ENCODE measurements at places on chromosomes 7 and 10. TPM values are rescaled to one million over a fixed set of nuclear protein-coding genes. Genes with fewer than 3 reads are reported as not detected.

The FFAR4 gene
- 14.9 TPM for total RNA-seq

The SPAM1 gene
- not detected for total RNA-seq

The TLX1 gene
- 0.14 TPM for total RNA-seq

The HOGA1 gene
- not detected for total RNA-seq

The AKR1C3 gene
- total RNA-seq, result 164 TPM

GRCh38 chr10:90227217-90227656 lies 525.8 kb downstream of the KIF20B start:
- no peaks in the 10 kb centered on the region for H3K4me1 ChIP-seq
- no peaks in the 10 kb centered on the region for H3K36me3 ChIP-seq
- H3K27me3 ChIP-seq, result no peaks in the 10 kb centered on the region
- H3K27ac ChIP-seq, result no peak overlapping the region
- H3K4me3 ChIP-seq, result no peak overlapping the region

GRCh38 chr10:36117231-36117630 lies 475.1 kb upstream of the FZD8 start:
- H3K36me3 ChIP-seq, result no peaks in the 10 kb centered on the region
- no peaks in the 10 kb centered on the region for H3K4me1 ChIP-seq

DNA sequence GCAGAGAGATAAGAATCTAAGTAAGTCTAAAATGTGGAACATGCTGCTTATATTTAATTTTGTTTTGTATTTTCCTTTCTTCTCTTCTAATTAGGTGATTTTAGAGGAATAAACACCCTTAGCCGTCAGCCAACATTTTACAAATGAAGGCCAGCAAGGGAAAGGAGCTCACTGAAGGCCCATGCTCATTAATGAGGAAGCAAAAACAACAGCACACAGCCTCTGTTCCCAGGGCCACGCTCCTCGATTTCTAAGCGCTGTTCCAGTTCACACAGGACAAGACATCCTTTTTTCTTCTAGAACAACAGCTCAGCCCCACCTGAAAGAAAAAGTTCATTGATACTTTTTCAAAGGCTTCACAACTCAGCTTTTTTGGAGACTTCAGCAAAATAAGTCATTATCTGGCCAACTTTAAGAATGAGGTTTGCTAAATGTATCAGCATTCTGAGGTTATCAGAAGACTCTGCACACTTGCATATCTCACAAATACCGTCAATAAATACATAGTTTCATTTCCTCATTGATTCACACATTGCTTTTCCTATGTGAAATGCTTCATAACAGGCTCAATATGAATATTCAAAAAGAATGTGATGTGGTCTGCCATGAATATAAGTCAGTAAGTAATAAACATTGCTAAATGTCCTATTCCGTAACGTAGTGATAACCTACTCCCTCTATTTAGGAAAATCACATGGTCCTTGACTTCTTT lies 34.8 kb upstream of the SFMBT2 start:
- H3K36me3 ChIP-seq, result no peaks in the 10 kb centered on the region
- DNase-seq, result no peak
- no peak overlapping the region for H3K27ac ChIP-seq
- no peak overlapping the region for H3K4me3 ChIP-seq
- peaks cover 7% of the 10 kb centered on the region for H3K27me3 ChIP-seq
- H3K4me1 ChIP-seq, result no peaks in the 10 kb centered on the region

DNA sequence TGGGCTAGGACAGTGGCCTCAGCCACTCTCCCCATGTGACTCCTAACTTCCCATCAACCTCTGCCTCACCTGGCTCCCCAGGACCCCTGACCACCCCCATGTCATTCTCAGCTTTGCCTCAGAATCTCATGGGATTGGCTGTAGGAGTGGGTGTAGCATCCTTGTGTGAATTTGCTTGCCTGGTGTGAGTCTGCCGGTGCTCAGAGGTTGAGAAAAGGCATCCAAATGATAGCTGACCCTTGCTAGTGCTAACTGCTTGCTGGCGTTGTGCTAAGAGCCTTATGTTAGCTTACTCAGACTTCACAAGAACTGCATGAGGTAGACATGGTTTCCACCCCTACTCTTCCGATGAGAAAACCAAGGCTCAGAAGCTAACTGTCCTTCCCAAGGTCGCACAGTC lies 74.2 kb downstream of the COL13A1 start:
- no peaks in the 10 kb centered on the region for H3K36me3 ChIP-seq
- H3K4me1 ChIP-seq, result no peaks in the 10 kb centered on the region
- no peaks in the 10 kb centered on the region for H3K27me3 ChIP-seq
- H3K4me3 ChIP-seq, result no peak overlapping the region
- H3K27ac ChIP-seq, result no peak overlapping the region
- DNase-seq, result no peak

- no peak for DNase-seq
- H3K27me3 ChIP-seq, result no peaks in the 10 kb centered on the region
- H3K4me3 ChIP-seq, result no peak overlapping the region
- H3K36me3 ChIP-seq, result no peaks in the 10 kb centered on the region
- H3K4me1 ChIP-seq, result no peaks in the 10 kb centered on the region
Observed at GRCh38 chr10:67959839-67960476, 75.5 kb downstream of the SIRT1 start.

DNA sequence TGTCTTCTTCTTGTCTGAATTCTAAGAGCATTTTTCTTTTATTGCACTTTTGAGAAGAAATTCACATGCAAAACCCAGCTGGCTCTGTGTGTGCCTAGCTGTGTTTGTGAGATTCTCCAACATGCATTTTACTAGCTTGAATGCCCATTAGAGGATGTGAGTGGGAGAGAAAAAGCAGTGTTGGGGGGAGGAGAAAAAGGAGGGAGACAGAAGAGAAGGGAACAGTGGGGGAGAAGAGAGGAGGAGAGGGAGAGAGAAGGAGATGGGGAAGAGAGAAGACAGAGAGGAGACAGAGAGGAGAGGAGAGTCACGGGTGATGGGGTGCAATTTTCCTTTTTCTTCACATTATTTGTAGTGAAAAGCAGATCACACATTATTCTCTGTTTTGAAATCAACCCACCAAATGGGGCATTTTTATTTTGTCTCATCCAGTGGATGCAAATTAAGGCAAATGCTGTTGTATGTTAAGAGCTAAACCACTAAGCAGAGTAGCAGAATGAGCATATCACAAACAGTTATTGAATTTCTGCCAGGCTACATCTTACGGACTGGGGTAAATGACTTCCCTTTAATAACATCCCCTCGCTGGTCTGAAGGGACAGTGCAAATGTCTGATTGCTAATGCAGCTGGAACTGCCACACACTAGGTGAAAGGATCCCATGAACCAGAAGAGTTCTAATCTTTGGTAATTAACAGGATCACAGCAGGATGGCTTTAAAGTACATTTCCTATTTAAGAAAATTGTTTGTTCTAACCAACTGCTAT lies 849 bp downstream of the LRRN3 start:
- H3K27ac ChIP-seq, result no peak overlapping the region
- no peaks in the 10 kb centered on the region for H3K36me3 ChIP-seq

- peaks cover 4% of the 10 kb centered on the region for H3K4me1 ChIP-seq
- DNase-seq, result no peak
- H3K27ac ChIP-seq, result no peak overlapping the region
- no peaks in the 10 kb centered on the region for H3K27me3 ChIP-seq
- no peaks in the 10 kb centered on the region for H3K36me3 ChIP-seq
Observed at GRCh38 chr7:54940748-54941147, 78.1 kb upstream of the EGFR start.

- H3K27me3 ChIP-seq, result no peaks in the 10 kb centered on the region
- peaks cover 5% of the 10 kb centered on the region for H3K4me1 ChIP-seq
- H3K4me3 ChIP-seq, result no peak overlapping the region
- no peak for DNase-seq
Observed at GRCh38 chr10:33822774-33823173, 488.3 kb upstream of the NRP1 start.

- H3K4me3 ChIP-seq, result no peak overlapping the region
- no peak for DNase-seq
- no peaks in the 10 kb centered on the region for H3K27me3 ChIP-seq
Observed at GRCh38 chr7:2781636-2782035, 62.5 kb downstream of the GNA12 start.

DNA sequence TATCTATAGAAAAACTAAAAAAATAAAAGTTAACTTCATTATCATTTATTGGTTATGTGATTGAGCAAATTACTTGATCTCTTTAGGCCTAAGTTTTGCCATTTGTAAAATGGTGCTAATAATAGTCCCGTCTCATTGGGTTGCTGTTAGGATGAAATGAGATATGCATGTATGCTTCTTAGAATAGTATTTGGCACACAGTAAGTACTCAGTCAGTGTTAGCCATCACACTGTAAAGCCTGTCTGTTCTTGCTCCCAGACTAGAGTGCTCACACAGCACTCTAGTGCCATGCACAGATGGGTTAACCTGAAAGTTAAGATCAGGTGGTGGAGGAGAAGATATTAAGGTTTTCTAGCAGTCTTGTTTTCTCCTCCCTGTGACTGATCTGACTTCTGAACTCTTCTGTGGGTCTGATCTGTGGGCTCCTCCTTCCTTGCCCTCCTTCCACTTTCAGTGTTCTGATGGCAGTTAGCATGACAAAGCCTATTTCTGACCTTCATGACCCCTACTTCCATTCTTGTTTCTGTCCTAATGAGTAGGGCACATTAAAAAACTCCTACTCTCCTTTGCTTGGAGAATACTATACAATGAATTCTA lies 167.5 kb downstream of the RNLS start:
- no peaks in the 10 kb centered on the region for H3K27me3 ChIP-seq
- H3K36me3 ChIP-seq, result no peaks in the 10 kb centered on the region
- no peak overlapping the region for H3K27ac ChIP-seq
- no peaks in the 10 kb centered on the region for H3K4me1 ChIP-seq
- H3K4me3 ChIP-seq, result no peak overlapping the region

DNA sequence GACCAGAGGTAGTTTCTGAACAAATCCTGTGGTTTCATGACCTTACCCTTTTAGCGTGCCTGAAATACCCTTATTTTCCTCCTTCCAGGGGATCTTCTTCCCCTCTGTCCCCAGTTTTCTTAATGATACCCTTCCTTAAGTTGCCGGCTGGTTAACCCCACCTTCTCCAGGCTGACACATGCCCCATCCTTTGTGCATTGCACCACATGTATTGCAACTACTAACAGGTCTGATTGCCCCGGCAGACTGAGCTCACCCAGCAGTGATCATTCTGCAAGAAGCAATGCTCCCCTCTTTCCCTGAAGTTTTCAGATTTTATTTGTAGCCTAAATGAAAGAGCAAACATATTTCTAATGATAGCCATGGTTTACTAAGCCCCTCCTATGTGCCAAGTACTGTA lies 108.2 kb downstream of the HIP1 start:
- H3K27ac ChIP-seq, result no peak overlapping the region
- no peaks in the 10 kb centered on the region for H3K36me3 ChIP-seq
- H3K4me1 ChIP-seq, result no peaks in the 10 kb centered on the region
- no peak overlapping the region for H3K4me3 ChIP-seq

GRCh38 chr7:42812779-42813178 lies 99.1 kb downstream of the C7orf25 start:
- H3K4me1 ChIP-seq, result no peaks in the 10 kb centered on the region
- H3K36me3 ChIP-seq, result no peaks in the 10 kb centered on the region
- no peaks in the 10 kb centered on the region for H3K27me3 ChIP-seq
- H3K4me3 ChIP-seq, result no peak overlapping the region
- no peak overlapping the region for H3K27ac ChIP-seq

- no peaks in the 10 kb centered on the region for H3K27me3 ChIP-seq
- no peaks in the 10 kb centered on the region for H3K4me1 ChIP-seq
- no peak for DNase-seq
- H3K27ac ChIP-seq, result no peak overlapping the region
Observed at GRCh38 chr10:61125560-61126170, 181.7 kb upstream of the RHOBTB1 start.

- no peaks in the 10 kb centered on the region for H3K36me3 ChIP-seq
- no peak for DNase-seq
- H3K4me1 ChIP-seq, result no peaks in the 10 kb centered on the region
- no peaks in the 10 kb centered on the region for H3K27me3 ChIP-seq
- no peak overlapping the region for H3K4me3 ChIP-seq
Observed at GRCh38 chr7:141976524-141977245, 3.1 kb upstream of the TAS2R38 start.

GRCh38 chr7:91457208-91457607 lies 193.0 kb downstream of the FZD1 start:
- DNase-seq, result no peak
- no peak overlapping the region for H3K27ac ChIP-seq
- H3K4me1 ChIP-seq, result no peaks in the 10 kb centered on the region
- no peaks in the 10 kb centered on the region for H3K27me3 ChIP-seq
- H3K4me3 ChIP-seq, result no peak overlapping the region
- H3K36me3 ChIP-seq, result no peaks in the 10 kb centered on the region

GRCh38 chr10:131727560-131727959 lies 173.2 kb upstream of the PPP2R2D start:
- H3K4me3 ChIP-seq, result no peak overlapping the region
- H3K36me3 ChIP-seq, result no peaks in the 10 kb centered on the region
- H3K4me1 ChIP-seq, result no peaks in the 10 kb centered on the region
- no peaks in the 10 kb centered on the region for H3K27me3 ChIP-seq
- H3K27ac ChIP-seq, result no peak overlapping the region
- DNase-seq, result no peak

DNA sequence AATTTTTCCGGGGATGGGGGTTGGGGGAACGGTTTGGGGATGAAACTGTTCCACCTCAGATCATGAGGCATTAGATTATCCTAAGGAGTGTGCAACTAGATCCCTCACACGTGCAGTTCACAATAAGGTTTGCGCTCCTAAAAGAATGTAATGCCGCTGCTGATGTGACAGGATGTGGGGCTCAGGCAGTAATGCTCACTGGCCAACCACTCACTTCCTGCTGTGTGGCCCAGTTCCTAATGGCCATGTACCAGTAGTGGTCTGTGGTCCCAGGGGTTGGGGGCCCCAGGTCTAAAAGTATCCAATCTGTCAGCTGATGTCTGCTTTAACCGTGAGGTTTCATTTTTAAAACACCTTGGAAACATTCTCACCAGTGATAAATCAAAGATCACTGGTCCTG lies 2.2 kb downstream of the STN1 start:
- peak overlapping the region; percentile 99 for H3K27ac ChIP-seq
- H3K4me1 ChIP-seq, result peaks cover 37% of the 10 kb centered on the region
- H3K27me3 ChIP-seq, result no peaks in the 10 kb centered on the region
- DNase-seq, result peak; percentile 40

DNA sequence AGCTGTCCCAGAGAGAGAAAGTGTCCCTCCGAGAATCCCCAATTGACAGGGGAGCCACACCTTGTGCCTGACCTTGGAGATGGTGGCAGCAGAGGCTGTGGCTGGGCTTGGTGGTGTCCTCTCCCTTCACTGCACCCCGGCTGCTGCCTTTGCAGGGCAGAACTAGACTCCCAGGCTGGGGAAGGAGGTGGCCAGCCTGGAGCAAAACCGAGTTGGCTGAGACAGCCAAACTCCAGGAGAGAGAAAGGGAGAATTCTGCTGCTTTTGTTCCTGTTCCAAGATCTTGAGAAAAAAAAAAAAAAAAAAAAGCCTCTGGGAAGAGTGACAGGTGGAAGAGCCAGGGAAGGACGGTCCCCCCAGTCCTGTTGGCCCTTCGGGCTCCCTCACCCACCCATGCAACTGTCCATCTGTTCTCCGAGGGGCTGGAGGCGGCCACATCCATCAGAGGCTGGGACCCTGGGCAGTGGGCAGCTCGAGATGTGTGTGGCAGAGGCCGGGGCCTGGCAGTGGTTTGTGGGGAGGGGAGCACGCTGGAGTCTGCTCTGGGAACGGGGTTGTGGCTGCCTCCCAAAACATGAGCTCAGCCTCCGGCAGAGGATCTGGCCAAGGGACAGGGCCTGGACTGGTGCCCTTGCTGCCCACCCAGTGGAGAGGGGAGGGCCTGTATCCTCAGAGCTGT lies 35.5 kb downstream of the CLIP2 start:
- H3K36me3 ChIP-seq, result no peaks in the 10 kb centered on the region
- H3K4me1 ChIP-seq, result peaks cover 10% of the 10 kb centered on the region
- no peak overlapping the region for H3K4me3 ChIP-seq
- H3K27me3 ChIP-seq, result no peaks in the 10 kb centered on the region
- DNase-seq, result peak; percentile 23

Data from transverse colon (tissue), 4 donors.